ENCODE measurements at places on chromosomes 3 and 15. TPM values are rescaled to one million over a fixed set of nuclear protein-coding genes. Genes with fewer than 3 reads are reported as not detected.
A peak's percentile ranks its signal among the peaks of the same experiment; 100 is the strongest.

- H3K36me3 ChIP-seq = no peaks in the 10 kb centered on the region
- no peak overlapping the region for H3K27ac ChIP-seq
- H3K4me1 ChIP-seq = no peaks in the 10 kb centered on the region
- DNase-seq = no peak
- no peak overlapping the region for H3K4me3 ChIP-seq
Observed at GRCh38 chr3:32607522-32607921, 36.9 kb upstream of the DYNC1LI1 start.

GRCh38 chr15:66007663-66008262, 138.5 kb downstream of the RAB11A start:
- no peaks in the 10 kb centered on the region for H3K36me3 ChIP-seq
- H3K27me3 ChIP-seq = peaks cover 3% of the 10 kb centered on the region
- DNase-seq = no peak
- no peaks in the 10 kb centered on the region for H3K4me1 ChIP-seq
- no peak overlapping the region for H3K4me3 ChIP-seq

- no peak for DNase-seq
- H3K27ac ChIP-seq = no peak overlapping the region
- no peak overlapping the region for H3K4me3 ChIP-seq
- H3K27me3 ChIP-seq = no peaks in the 10 kb centered on the region
- no peaks in the 10 kb centered on the region for H3K4me1 ChIP-seq
Observed at GRCh38 chr15:48032911-48033310, 87.9 kb upstream of the SLC24A5 start.

DNA sequence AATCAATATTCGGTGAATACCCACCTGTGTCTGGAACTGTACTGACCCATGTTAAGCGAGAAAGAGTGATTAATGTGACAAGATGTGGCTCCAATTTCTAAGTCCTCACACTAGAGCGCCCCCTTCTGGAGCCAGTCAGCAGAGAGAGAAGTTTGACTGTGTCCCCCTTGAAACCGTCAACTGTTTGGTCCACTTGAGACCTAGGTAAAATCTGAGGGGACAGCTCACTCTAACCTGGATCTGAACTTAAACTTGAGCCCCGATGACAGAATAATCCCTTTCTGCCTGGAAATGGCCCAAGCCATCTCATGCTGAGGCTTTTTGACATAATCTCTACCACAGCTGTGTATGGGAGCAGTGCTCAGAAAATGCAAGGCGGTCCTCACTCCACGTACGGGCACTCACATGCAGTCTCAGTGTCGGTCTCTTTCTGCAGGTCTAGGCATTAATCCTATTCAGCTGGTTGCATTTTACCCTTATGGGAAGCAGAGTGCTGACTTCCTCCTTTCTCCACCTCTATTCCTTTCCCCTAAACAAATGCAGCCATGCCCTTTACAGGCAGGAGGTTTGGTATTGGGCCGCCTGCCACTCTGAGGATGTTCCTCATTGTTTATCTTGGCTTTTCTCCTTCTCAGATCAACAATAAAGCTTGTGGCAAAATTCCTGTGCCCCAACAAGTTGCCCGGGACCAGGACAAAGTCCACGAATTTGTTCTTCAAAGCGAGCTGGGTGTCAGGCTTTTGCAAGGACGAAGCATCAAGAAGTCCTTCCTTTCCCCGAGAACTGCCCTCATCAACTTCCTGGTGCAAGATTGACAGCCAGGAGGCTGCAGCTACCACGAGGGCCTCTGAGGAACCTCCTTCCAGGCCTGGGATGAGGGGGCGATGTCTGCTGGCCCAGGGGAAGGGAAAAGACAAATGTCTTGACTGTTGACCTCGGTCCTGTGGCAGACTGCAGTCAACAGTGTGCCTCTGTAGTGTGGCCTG, 47.5 kb upstream of the LIMD1 start:
- H3K36me3 ChIP-seq = no peaks in the 10 kb centered on the region
- H3K27ac ChIP-seq = peak overlapping the region; percentile 31
- no peaks in the 10 kb centered on the region for H3K27me3 ChIP-seq
- peaks cover 63% of the 10 kb centered on the region for H3K4me1 ChIP-seq
- H3K4me3 ChIP-seq = no peak overlapping the region
- DNase-seq = no peak

DNA sequence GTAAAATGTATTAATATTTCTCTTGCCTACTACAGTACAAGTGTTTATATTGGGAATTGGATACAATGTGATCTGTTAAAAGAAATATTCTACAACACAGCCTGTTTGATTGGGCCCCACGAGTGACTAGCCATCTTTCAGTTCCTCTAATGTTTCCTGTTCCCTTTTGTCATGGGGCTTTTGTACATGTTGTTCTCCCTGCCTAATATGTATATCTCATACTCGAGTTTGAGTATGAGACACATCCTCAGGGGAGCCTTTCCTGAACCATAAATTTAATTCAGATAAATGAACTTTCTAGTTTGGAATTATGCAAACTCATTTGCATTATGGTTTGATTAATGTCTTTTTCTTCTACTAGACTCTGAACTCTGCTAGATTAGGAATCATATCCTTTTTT, 65.5 kb downstream of the MEF2A start:
- no peaks in the 10 kb centered on the region for H3K27me3 ChIP-seq
- no peak overlapping the region for H3K4me3 ChIP-seq
- H3K27ac ChIP-seq = peak overlapping the region; percentile 59
- peaks cover 4% of the 10 kb centered on the region for H3K36me3 ChIP-seq

DNA sequence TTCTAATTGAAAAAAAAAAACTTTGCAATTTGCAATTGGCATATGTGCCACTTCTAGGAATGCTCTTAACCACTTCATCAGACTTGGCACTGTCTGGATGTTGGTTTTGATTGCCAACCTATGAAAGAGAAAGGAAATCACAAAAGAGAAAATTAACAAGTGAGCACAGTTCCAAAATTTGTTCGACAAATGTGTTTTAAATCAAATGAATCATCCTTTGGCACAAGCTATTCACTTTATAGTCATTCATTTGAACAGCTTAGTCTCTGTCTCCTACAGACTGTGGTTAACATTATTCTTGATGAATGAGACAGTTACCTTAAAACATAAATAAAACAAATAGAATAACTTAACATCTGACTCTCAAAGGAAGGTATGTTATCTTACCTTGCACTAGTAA, 265.0 kb downstream of the EPHA3 start:
- no peaks in the 10 kb centered on the region for H3K36me3 ChIP-seq
- no peaks in the 10 kb centered on the region for H3K4me1 ChIP-seq
- no peaks in the 10 kb centered on the region for H3K27me3 ChIP-seq
- DNase-seq = no peak

GRCh38 chr3:176193032-176193730, 1004.1 kb downstream of the TBL1XR1 start:
- H3K36me3 ChIP-seq = no peaks in the 10 kb centered on the region
- H3K27ac ChIP-seq = no peak overlapping the region
- no peak overlapping the region for H3K4me3 ChIP-seq
- no peaks in the 10 kb centered on the region for H3K27me3 ChIP-seq
- DNase-seq = no peak

DNA sequence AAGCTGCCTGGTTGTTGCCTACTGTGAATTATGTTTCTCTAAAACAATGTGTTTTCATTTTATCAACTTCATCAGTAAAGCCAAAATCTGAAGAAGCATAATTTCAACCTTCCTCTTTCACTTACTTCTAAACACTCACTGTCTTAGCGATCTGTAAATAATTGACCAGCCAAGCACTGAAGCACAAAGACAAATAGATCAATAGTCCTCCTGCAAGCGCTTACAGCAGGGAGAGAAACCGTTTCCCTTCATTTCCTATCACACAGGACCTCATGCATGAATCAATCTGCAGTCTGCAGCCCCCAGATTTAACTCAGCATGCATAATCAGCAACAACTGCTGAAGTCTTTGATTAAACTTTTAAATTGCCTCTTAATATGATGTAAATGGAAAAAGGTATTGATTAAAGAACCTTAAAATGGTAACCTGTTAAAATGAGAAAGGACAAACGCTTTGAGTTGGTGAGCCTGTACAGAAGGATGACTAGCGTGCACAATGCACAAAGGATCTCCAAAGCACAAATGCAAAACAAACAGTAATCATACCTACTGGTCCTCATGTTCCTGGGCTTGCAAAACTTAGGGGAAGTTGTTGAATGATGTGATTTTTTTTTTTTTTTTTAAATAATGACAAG, 370.2 kb upstream of the ZNF385D start:
- H3K27me3 ChIP-seq = no peaks in the 10 kb centered on the region
- no peaks in the 10 kb centered on the region for H3K4me1 ChIP-seq
- DNase-seq = no peak
- H3K4me3 ChIP-seq = no peak overlapping the region
- H3K27ac ChIP-seq = no peak overlapping the region

DNA sequence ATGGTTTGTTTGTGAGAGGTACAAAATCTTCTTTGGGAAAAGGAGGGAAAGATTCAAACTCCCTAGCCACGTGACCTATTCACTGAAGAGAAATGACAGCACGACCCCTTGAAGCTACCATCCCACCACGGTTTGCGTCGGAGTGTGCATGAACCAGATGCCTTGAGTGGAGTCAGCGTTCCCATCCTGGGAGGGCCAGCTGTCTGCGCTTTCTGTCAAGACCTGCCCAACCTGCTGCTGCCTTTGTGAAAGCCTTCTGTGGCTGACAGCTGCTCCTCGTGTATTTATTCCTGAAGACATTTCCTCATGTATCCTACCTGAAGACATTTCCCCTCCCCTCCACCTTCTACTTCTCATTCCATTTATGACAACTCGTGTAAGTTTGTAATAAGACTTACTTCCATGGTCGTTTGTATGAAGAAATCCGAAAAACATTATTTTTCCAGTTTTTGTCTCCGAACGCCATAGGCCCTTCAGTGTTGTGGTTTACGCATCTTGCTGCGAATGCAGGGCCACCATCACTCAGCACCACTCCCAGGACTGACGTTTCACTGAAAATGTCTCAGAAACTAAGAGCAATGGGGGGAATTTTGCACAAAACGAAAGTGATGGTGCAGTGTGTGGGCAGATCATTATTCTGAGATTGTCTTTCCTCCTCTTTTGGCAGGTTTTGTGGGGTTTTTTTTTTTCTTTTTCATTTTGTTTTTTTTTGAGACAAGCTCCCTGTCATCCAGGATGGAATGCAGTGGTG, 18.9 kb downstream of the EBLN2 start:
- H3K4me1 ChIP-seq = no peaks in the 10 kb centered on the region
- no peak overlapping the region for H3K27ac ChIP-seq
- DNase-seq = no peak
- H3K36me3 ChIP-seq = no peaks in the 10 kb centered on the region

- no peak for DNase-seq
- H3K4me3 ChIP-seq = no peak overlapping the region
- no peaks in the 10 kb centered on the region for H3K36me3 ChIP-seq
- H3K27me3 ChIP-seq = no peaks in the 10 kb centered on the region
- no peak overlapping the region for H3K27ac ChIP-seq
- no peaks in the 10 kb centered on the region for H3K4me1 ChIP-seq
Observed at GRCh38 chr3:427128-427527, 230.6 kb downstream of the CHL1 start.

DNA sequence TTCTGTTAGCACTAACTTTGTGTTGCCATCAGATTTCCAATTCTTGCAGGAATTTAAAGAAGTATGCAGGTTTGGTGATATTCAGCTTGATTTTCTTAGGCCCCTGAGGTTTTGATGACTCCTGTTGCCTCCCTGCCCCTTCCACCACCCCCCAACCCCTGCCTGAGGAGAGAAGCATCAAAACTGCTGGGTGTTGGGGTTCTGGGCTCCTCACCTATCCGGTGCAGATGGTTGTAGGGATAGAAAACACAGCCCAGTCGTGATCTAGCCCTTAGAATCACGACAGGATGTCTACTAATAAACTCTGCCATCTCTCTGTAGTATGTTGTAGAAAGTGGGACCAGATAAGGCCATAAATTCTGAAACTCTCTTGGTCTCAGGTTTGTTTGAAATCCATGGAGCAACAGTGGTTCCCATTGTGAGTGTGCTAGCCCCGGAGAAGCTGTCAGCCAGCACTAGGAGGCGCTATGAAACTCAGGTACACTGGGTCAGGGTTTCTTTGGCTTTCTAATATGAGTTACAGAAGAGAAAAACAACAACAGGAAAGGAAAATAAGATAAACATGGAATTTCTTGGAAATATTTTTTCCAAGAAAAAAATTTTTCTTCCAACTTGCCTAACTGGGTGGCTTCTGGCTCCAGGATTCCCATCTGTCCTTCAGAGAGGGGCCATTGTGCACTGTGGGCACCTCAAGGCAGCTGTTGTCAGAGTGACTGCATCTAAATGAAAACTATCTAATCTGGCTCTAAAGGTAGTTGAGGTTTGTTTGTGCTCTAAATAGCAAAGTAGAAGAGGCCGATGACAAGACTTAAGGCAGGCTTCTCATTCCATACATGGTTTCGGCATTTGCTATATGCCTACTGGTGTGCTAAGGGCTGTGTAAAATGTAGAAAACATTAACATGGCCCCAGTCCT, 8.7 kb downstream of the SRP14 start:
- no peak overlapping the region for H3K4me3 ChIP-seq
- no peak for DNase-seq
- no peaks in the 10 kb centered on the region for H3K27me3 ChIP-seq
- no peaks in the 10 kb centered on the region for H3K4me1 ChIP-seq

Gene STARD9
- 15.4 TPM for total RNA-seq

Gene IQCF5
- total RNA-seq = not detected

Gene COL7A1
- total RNA-seq = 3.7 TPM

Gene SYNPR
- not detected for total RNA-seq

Gene ABHD5
- total RNA-seq = 41.5 TPM
